Activated T-cell treated with anti-CD3 and anti-CD28 coated beads, Interleukin-2, amount 50 U/mL, for 24 hours (primary cell): ENCODE measurements at places on chromosomes 1 and 21.
A peak's percentile ranks its signal among the peaks of the same experiment; 100 is the strongest.

- no peak for DNase-seq
Measured at GRCh38 chr1:14626869-14627607, 28.6 kb downstream of the KAZN start.

GRCh38 chr1:23470282-23471070 lies 13.5 kb downstream of the ASAP3 start:
- DNase-seq, result no peak

DNA sequence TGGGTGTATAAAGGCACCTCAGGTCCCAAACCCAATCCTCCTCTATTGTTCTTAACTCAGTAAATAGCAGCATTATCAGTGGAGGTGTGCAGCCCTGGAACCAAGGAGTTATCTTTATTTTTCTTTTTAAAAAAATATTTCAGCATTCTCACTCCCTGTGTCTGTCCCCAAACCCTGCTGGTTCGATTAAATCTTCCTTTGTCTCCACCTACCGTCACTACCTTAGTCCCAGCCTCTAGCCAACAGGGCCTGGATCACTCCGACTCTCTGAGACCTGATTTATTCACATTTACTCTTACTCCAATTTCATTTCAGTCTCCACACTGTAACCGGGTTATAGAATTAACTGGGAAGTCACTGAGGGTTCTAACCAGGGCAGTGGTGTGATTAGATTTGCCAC lies 39.1 kb upstream of the FAM89A start:
- no peak for DNase-seq

- DNase-seq, result no peak
Measured at GRCh38 chr1:56755911-56756310, 63.3 kb downstream of the FYB2 start.

- no peak for DNase-seq
Measured at GRCh38 chr1:62823556-62823955, 39.6 kb downstream of the ATG4C start.

- no peak for DNase-seq
Measured at GRCh38 chr1:28244549-28245251, 8.8 kb downstream of the ATP5IF1 start.

GRCh38 chr1:203673550-203674411 lies 47.1 kb downstream of the ATP2B4 start:
- peak; percentile 67 for DNase-seq

DNA sequence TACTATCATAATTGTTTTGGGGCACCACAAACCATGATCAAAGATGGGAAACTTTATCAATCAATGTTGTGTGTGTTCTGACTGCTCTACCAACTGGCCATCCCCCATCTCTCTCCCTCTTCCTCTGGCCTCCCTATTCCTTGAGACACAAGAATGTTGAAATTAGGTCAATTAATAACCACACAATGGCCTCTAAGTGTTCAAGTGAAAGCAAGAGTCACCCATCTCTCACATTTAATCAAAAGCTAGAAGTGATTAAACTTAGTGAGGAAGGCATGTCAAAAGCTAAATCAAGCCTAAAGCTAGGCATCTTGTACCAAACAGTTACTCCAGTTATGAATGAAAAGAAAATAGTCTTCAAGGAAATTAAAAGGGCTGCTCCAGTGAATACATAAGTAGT lies 390.3 kb upstream of the NFIA start:
- DNase-seq, result no peak

DNA sequence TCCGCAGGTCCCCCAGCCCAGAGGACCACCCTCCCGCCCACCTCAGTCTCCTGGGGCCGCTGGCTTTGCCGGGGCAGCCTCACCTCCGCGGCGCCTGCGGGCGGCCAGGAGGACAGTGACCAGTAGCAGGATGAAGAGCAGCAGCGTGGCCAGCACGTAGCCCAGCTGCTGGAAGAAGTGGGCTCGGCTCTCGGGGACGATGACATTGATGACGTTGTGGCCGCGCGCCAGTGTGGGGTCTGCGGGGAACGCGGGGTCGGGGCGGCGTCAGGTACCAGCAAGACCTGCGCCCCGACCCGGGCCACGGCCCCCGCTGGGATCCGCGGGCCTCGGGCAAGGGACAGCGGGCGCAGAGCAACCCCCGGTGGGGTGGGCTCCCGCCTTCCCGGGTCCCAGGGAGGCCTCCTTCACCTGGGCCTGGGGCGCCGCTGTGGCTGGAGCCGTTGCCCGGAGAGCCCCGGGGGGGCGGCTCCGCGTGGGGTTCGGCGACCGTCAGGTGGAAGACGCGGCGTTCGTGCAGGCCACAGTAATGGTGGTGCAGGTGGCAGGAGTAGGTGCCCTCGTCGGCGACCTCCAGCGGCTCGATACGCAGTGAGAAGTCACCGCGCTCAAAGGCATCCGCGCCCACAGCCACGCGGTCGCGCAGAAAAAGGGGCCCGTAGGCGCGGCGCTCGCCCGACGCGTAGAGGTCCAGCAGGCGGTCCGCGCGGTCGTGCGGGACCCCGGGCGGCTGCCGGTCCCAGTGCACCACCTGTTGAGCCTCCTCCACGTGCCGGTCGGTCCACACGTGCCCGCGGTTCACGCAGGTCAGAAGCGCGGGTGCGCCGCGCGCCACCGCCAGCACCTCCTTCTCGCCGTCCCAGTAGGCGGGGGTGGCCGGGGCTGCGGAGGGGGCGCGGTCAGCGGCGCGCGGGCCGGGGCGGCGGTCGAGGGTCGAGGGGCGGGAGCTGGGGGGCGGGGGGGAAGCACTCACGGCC lies 3.8 kb downstream of the MXRA8 start:
- DNase-seq, result peak; percentile 59

GRCh38 chr1:41434748-41435449 lies 49.6 kb downstream of the EDN2 start:
- DNase-seq, result no peak

GRCh38 chr1:32622806-32623681 lies 27.3 kb downstream of the ZBTB8OS start:
- DNase-seq, result no peak

GRCh38 chr1:44757420-44757819 lies 17.8 kb downstream of the KIF2C start:
- DNase-seq, result no peak

DNA sequence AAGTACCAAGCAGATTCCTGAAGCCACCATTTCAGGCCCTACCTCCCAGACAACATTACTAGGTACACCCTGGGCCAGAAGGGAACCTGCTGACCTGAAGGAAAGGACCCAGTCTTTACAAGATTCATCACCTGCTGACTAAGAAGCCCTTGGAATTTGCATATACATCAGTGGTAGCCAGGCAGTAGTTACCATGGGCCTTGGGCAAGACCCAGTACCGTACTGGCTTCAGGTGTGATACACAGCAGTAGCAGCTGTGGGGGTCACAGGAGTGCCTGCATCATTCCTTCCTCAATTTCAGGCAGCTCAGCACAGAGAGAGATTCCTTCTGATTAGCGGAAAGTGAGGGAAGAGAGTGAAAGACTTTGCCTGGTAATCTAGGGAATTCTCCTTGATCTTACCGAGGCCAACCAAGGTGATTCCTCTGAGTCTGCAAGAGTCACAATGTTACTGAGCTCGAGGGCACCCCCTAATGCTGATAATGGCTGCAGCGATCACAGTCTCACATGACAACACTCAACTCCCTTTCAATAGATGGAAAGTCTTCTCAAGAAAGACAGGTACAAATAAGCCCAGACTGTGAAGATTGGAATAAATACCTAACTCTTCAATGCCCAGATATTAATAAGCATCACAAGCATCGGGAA lies 22.0 kb upstream of the UHMK1 start:
- no peak for DNase-seq

GRCh38 chr1:973459-974292 lies 7.4 kb downstream of the PLEKHN1 start:
- no peak for DNase-seq

GRCh38 chr1:163561580-163562295 lies 240.0 kb downstream of the NUF2 start:
- DNase-seq, result no peak

DNA sequence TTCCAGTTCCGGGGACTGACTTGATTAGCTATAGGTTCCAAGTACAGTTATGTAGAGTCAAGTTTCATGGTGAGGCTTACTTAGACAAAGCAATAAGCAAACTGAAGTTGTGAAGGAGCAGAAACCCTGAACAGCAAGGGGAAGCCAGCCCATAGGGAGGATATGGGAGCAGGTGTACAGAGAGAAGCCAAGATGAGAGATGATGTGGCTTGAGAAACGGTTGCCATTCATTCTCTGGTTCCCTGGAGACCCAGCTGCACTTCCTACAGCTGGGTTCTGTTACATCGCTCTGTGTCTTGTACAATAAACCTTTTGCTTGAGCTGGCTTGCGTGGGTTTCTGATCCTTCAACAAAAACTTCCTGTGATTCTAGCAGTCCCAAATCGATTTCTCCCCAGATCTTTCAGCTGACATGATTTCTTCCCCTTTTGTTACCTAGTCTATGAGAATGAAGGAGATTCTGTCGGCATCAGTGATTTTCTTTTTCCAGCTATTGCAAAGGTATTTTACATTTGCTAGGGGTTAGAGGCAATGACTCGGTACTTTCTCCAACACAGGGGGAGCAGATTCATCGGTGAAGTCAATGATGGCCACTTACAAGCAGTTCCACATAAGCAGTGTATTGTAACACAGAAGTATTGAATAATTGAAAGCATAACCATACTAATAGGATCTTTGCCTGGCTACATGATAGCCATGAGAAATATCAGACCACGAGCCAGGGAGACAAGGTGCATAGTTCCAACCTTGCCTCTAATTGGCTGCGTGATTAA lies 67.3 kb downstream of the URB2 start:
- DNase-seq, result no peak

DNA sequence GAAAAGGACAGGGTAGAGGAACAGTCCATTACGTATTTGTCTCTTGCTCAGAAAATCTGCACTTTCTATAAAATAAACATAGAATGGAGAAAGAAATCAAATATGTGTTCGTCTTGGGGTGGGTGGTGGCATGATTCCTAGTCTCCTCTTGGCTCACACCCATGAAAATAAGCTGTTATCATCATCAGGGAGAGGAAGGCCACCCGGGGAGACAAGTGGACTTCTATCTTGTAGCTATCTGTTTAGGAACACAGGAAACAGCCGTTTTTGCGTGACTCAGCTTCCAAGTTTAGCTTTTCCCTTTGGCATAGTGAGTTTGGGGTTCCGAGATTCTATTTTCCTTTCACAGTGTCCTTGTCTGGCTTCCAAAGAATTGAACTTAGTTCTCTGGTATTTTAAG lies 622.3 kb downstream of the PTPRU start:
- no peak for DNase-seq

DNA sequence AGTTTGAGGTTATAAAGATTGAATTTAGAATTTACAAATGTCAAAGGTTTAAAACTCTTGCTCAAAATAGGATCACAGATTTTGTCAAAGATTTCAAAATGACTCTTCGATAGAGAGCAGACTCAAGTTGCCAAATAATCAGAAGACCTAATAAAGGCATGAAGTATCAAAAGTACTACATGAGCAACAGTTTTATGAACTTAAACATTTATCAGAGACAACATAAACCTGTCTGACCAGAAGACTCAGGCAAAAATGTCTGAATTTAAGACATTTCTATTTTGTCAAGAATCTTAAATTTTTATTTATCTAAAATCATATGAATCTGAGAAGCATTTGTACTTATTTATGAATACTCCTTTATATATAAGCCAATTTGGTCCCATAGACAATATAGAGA lies 330.9 kb downstream of the PTPRU start:
- DNase-seq, result no peak

DNA sequence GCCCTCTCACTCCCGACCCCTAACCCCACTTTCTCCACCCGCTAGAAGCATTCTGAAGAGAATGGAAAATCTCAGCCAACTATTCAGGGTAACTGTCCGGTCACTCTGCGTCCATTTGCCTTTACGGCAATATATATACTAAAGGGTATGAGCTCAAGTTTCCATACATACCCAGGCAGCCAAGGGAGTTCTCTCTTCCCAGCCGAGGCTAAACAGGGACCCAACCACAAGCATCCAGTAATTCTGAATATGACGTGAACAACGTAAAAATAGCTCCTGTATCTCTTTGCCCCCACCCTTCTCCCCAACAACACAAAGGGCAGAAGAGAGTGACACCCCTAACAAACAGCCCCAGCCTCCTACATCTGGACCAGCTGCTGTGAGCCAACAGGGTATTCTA lies 67.7 kb downstream of the SSBP3 start:
- no peak for DNase-seq

DNA sequence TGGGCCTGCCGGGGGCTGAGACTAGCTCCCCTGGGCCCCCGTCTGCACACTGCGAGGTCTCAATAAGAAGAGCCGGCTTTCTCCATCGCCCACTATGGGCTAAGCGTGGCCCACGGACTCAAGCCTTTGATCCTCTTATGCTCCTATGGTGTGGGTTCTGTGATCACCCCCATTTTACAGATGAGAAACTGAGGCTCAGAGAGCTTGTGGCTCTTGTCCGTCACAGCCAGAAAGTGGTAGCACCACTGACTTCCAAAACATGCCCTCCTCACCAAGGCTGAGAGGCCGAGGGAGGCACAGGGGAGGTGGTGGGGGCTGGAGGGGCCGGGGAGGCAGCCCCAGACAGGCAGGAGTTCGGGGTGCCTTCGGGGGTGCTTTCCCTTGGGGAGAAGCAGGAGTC lies 39.0 kb upstream of the CASZ1 start:
- DNase-seq, result no peak

GRCh38 chr1:99216956-99217355 lies 47.3 kb upstream of the PLPPR4 start:
- no peak for DNase-seq

DNA sequence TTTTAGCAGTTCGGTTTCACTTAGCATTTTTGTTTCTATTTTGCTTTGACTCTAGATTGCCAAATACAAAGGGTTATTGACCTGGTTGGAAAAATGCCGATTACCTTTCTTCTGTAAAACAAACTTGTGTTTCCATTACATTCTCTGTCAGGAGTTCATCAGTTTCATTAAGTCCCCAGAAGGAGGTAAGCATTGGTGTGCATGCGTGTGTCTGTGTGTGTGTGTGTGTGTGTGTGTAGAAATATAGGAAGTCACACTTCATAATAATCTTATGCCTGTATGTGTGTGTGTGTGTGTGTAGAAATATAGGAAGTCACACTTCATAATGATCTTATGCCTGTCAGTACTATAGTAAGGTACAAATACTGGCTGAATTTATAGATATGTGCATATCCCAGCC lies 10.0 kb downstream of the RGSL1 start:
- no peak for DNase-seq

- DNase-seq, result no peak
Measured at GRCh38 chr1:182366596-182366995, 25.0 kb downstream of the GLUL start.

DNA sequence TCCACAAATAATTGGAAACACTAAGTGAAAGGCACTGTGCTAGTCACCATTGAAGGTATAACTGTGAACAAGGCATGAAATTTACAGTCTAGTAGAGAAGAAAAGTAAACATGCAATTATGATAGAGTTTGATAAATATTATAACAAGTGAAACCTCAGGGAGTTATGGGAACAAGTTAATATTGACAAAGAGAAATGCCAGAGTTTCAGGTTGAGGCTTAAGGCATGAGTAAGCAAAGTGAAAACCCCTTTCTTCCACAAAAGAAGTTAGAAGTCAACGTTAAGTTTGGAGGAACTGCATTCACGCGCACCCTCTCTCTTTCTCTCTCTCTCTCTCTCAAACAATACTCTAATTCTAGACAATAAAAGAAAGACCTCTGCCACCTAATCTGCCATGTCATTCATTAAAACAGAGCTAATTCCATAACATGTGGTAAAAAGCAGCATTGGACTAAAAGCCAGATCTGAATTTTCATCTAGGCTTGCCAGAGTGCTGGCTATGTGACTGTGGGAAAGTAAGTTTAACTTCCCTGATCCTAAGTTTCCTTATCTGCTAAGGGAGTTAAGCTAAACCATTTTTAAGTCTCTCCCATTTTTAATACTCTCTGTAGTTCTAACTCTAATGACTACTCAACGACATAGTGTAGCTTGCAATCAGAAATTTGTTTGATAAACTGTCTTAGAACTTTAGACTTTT lies 22.0 kb downstream of the SLC44A5 start:
- no peak for DNase-seq
